Anterior cingulate cortex (tissue), 58 donors: ENCODE measurements at places on chromosomes 1 and 21.

- DNase-seq = no peak
Observed at GRCh38 chr1:183137782-183138181, 48.3 kb upstream of the LAMC2 start.

DNA sequence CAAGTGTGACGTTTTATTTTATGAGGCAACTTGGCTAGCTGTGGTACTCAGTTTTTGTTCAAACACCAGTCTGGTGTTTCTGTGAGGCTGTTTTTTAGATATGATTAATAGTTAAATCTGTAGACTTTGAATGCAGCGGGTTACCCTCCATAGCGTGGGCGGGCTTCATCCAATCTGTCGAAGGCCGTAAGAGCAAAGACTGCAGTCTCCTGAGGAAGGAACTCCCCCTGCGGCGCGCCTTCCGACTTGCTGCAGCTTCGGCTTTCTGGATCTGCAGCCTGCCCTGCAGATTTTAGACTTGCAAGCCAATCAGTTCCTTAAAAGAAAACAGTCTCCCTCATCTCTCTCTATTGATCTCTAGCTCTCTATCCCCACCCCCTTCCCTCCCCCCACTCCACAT lies 4.2 kb upstream of the ZNF496 start:
- no peak for DNase-seq

DNA sequence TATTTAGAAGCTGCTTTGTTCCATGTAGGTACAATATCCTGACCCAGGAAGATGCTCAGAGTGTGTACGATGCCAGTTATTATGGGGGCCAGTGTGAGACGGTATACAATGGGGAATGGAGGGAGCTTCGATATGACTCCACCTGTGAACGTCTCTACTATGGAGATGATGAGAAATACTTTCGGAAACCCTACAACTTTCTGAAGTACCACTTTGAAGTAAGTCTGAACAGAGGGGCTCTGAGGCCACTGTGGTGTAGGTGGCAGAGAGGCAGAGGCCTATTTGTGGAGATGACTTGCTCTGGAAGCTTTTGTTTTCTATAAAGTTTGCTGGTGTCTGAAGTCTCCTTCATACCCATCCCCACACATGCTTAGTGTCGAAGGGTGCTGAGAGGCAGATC lies 26.8 kb downstream of the C8A start:
- no peak for DNase-seq

GRCh38 chr1:237429252-237429651 lies 387.3 kb downstream of the RYR2 start:
- no peak for DNase-seq

DNA sequence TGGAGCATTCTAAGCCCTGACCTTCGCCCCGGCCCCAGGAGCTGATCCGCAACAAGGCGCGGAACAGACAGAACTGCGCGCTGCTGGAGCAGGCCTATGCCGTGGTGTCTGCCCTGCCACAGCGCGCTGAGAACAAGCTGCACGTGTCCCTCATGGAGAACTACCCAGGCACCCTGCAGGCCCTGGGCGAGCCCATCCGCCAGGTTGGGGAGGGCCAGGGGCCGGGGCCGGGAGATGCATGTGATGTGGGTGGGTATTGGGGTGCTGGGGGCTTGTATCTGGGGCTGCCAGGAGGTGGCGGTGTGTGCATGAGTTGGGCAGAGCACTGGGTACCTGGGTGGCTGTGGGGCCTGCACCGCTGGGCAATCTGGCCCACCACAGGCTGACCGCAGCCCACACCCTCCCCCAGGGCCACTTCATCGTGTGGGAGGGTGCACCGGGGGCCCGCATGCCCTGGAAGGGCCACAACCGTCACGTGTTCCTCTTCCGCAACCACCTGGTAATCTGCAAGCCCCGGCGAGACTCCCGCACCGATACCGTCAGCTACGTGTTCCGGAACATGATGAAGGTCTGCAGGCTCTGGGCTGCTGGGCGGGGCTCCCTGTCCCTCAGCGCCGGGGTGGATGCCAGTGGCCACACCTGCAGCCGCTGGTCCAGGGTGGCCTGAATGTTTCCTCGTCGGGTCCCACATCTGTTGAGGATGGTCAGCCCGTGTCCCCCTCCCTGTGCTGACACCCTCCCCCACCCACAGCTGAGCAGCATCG lies 65.8 kb downstream of the TRIM11 start:
- no peak for DNase-seq

- no peak for DNase-seq
Observed at GRCh38 chr1:55699228-55699627, 484.1 kb upstream of the USP24 start.

- no peak for DNase-seq
Observed at GRCh38 chr1:240538776-240539430, 73.1 kb downstream of the GREM2 start.
